ENCODE measurements at places on chromosomes 7 and 10. TPM values are rescaled to one million over a fixed set of nuclear protein-coding genes. Genes with fewer than 3 reads are reported as not detected.
A peak's percentile ranks its signal among the peaks of the same experiment; 100 is the strongest.

- DNase-seq: no peak
These were observed 2.9 kb downstream of the LRGUK start for GRCh38 chr7:134129856-134130523.

DNA sequence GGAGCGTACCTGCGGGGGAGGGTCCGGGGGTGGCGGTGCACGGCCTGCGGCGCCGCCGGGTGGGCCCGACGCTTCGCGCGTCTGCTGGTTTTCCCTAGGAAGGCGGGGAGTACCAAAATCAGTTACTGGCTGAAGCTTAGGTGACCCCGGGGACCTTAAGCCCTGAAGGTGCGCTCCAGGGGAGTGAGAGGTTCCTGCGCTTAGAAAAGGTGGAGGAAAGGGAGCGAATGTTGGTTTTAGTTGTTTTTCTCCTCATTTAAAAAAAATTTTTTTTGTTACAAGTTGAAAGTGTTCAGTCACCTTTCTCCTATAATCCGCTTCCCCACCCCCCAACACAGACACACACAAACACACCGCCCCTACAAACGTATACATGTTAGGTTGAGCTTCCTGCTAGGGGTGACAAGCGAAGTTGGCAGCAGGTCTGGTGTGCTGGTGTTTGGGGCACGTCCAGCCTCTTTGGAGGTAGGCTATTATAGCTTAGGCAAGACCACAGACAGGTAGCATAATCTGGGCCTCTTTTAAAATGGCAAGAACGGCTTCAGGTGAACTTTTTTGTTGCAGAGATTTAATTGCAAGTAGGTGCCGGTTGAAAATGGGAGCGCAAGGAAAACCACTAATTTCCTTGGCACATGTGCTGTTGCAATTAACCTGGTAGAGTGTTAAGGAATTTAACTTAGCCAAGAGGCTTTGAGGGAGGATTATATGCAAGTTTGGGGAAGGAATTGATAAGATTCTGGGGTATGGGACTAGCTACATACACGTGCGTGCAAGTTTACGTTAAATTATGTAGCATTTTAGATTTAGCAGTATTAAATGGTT lies 945 bp downstream of the ADD3 start:
- DNase-seq: no peak

Gene PNLIP
- not detected for total RNA-seq

GRCh38 chr10:73780966-73781365 lies 882 bp upstream of the CHCHD1 start:
- no peak for DNase-seq

GRCh38 chr10:76150139-76150875 lies 718.9 kb downstream of the LRMDA start:
- DNase-seq: peak; percentile 18

Gene LIPM
- total RNA-seq: not detected

DNA sequence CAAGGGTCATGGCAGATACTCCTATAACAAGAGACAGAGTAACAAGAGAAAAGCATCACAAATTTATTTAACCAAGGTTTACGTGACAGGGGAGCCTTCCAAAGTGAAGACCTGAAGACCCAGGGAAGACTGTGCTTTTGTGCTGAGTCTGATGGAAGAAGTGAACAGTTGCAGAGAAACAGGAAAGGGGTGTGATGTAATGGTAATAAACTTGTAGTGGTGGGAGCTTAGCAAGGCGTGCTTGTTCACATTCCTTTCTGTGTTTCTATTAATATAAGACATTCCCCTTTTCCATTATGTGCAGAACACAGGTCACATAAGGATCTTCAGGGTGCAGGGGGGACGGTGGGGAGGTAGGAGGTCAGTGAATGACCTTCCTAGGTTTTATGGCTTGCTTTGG lies 25.5 kb upstream of the C10orf67 start:
- DNase-seq: no peak

- DNase-seq: no peak
These were observed 138.1 kb downstream of the HERPUD2 start for GRCh38 chr7:35556515-35557471.

DNA sequence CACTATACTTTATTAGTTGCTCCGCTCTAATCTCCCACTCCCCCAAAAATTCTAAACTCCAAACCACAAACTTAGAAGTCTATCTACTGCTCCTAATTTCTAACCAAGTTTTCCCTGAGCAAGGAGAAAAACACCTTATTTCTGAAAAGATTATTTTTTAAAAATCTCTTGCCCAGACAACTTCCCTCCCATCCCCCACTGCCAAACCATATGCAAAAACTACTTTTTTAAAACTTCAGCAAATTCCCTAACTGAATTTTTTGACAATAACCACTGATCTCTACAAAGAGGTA lies 1.9 kb downstream of the UBE2H start:
- DNase-seq: no peak

- peak; percentile 77 for DNase-seq
These were observed at the start of gene NRCAM for GRCh38 chr7:108455998-108456677. Gene NRCAM, minus strand, starts transcription at chr7:108456436. Its CDS starts 216,372 bp downstream, at chr7:108240064.

DNA sequence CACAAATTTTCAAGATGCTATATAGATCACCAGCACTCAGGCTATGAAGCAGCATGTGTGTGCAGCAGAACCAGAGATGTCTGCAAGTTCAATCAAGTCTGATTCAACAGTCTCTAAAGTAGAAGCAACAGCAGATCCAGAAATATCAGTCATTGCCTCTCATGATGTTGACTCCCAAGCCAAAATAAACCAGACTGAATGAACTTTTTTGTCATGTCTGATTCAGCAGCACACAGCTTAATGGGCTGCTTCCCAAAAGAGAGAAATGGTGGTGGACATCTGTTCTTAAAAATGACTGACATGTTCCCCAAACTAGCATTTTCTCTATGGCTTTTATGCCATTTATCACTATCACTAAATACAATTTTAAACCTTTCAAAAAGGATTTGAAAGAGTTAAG lies 53.8 kb downstream of the TMEM26 start:
- DNase-seq: no peak

DNA sequence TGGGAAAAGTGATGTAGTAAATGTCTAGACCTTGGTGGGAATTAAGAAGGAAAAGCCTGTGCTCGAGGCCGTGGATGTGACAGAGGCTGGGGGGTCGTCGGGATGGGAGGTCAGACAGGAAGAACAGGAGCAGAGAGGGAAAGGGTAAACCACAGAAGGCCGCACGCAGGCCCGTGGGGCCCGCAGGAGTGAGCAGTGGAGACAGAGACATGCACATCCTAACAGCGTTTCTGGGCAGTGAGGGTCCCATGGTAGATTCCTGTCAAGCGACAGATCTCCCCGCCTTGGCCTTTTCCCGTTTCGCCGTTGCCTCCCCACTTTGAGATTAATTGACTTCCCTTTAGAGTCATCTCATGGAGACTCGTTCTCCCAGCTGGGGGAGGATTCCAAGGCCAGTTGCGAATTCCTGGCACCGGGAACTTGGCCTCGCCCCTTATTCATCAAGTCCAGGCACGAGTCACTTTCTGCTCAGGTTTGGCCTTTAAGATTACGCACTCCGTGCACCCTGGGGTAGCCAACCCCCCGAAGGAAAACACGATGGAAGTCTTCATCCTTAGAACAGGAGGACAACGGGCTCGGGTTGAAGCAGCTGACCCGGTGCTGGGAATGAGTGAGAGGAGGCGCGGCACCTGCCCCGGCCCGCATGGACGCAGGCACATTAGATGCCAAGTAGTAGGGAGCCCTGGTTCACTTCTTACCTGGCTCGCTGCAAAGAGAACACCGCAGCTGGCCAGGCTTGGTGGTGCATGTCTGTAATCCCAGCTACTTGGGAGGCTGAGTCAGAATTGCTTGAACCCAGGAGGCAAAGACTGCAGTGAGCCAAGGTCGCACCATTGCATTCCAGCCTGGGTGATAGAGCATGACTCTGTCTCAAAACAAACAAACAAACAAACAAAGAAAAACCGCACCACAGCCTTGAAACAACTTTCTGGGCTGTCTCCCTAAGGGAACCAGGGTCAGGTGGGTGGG lies 315.2 kb upstream of the SHH start:
- no peak for DNase-seq

GRCh38 chr10:52951824-52952223 lies 179.2 kb upstream of the MBL2 start:
- peak; percentile 33 for DNase-seq

Gene UPK3B
- total RNA-seq: not detected

Gene ADAMTS14
- total RNA-seq: 0.30 TPM

GRCh38 chr7:50142425-50143017 lies 49.5 kb upstream of the ZPBP start:
- DNase-seq: no peak

- no peak for DNase-seq
These were observed 115.4 kb downstream of the ZMIZ1 start for GRCh38 chr10:79184145-79184625.

Gene ANKRD1
- not detected for total RNA-seq

Gene MEIG1
- 1.6 TPM for total RNA-seq

Gene BMPER
- not detected for total RNA-seq

DNA sequence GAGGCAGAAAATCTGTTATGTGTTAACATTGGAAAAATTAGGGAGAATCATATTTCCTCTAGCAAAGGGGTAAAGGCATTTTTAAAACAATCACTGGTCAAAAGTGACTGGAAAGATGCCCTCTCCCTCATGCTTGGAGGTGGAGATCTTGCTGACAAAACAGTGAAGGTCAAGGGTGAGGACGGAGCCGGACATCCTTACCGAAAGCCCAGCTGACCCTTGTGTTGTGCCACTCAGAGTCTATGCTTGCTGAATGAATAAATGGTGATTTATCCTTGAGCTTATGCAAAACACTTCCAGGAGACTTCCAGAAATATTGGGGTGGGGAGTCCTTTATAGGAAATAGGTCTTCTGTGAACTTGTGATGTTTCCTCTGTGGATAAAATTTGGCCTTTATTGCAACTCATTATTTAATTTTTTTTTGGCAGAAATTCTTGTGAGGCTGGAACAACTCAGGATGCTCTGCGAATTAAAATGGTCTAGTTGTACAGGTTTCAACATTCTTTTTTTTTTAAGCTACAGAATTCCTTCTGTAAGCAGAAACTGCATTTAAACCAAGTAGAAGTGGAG lies 28.3 kb upstream of the ELMO1 start:
- DNase-seq: no peak

Gene DAGLB
- 33.0 TPM for total RNA-seq

Gene NPTX2
- 15.9 TPM for total RNA-seq

Gene CROT
- total RNA-seq: 20.1 TPM

Gene TDRD1
- not detected for total RNA-seq

DNA sequence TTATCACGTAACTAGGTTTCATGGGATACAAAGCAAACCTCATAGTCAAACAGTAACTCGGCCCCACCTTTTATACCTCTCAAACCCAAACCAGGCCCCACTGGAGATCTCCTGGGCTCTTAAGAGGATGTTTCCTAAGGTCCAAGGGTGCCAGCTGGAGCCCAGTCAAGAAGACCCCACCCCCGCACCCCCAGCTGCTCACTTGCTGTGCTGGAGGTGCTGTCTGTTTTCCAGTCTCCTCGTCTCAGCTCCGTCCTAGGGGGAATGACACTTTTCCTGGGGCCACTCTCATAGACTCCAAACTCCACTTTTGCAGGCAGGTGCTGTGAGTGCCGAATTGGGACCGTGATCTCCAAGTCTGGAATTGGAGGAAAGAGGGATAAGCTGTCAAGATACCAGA lies 22.7 kb upstream of the TM9SF3 start:
- no peak for DNase-seq

Gene GPR26
- not detected for total RNA-seq

DNA sequence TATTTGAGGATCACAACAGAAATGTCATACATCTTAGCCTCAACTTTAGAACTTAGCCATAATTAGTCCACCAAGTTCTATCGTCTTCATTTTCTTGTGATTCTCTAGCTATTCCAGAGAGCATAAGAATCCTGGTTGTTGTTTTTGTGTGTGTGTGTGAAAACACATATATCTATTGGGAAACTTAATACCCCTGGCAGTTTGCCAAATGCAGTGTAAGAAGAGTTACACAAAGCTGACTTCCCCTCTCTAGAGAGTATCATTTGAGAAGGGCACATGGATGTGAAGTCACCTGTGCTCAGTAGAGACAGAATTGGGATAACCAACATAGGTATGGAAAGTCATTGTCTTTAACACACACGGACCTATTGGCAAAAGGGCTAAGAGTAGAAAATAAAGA lies 19.3 kb downstream of the FOXI2 start:
- no peak for DNase-seq

- no peak for DNase-seq
These were observed 108.1 kb upstream of the PODXL start for GRCh38 chr7:131664570-131664969.

DNA sequence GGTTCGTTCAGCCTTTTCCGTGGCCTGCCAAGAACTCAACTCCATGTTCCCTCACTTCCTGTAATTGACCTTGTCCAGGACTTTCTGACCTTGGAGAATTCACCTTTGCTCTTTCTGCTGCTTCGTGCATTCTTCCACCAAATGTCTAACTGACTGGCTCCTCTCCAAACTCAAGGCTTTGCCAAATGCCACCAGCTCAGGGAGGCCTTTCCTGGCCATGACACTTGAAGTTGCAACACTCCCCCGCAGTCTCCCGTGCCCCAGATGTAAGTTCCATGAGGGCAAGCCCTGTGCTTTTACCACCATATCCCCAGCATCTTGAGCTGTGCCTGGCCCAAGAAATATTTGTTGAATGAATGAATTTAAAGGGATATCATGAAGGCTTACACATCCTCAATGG lies 238.4 kb downstream of the ARHGAP21 start:
- no peak for DNase-seq

DNA sequence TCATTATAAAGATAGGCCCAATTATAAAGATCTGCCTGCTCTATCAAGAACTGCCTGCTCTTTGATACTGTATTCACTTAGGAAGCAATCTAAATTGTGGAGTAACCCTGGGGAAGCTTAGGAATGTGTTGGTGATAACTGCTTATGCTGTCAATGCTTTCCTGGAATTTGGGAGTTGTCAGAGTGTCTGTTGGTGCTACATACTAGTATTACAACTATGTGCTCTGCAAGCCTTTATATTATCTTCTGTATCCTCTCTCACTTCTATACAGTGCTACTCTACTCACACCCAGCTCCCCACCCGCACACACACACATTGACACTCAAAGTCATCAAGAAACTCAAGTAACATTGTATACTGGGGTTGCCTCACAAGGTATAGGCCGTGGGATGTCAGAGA lies 6.1 kb downstream of the ZNF277 start:
- no peak for DNase-seq

Gene INA
- total RNA-seq: 36.4 TPM

DNA sequence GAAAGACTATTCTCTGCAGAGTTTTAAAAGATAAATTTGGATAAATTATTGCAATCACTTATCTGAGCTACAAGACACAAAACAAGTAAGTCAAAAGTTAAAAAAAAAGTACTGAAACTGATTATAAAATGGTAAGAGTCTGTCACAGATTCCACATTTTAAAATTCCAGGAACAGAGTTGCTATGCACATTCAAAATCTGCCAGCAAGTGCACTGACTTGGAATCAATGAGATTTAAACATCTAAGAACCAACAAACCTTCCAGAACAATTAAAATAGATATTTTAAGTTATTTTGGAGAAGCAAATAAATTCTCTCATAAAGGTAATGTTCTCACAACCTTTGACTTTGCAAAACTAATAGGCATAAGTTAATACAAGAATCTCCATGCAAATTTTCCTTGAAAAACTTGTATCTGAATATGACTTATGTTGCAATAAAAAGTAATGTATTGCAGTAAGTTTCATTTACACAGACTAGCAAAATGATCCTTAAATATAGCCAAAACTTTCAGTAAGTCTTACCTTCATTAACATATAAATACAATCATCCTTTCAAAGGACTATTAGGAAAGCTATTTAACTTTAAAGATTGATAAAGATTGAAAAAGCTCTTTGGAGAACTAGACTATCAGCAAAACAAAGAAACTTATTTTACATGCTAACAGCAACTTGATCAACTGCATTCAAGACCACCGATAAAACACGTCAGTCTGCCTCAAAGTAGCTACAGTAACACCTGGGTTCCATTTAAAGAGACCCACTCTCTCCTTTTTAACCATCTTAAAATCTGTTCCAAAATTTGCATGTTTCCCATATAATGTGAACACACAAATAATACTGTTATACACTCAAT lies 4.4 kb downstream of the ETV1 start:
- DNase-seq: no peak

Gene PRLHR
- total RNA-seq: not detected
